Activated T-helper 17 cell treated with anti-CD3 and anti-CD28 coated beads, Interleukin-2, amount 50 U/mL, for 72 hours (primary cell): ENCODE measurements at places on chromosomes 5 and 9. TPM values are rescaled to one million over a fixed set of nuclear protein-coding genes. Genes with fewer than 3 reads are reported as not detected.

- ATAC-seq = no peak
These were observed 45.7 kb downstream of the FXN start for GRCh38 chr9:69081261-69081660.

DNA sequence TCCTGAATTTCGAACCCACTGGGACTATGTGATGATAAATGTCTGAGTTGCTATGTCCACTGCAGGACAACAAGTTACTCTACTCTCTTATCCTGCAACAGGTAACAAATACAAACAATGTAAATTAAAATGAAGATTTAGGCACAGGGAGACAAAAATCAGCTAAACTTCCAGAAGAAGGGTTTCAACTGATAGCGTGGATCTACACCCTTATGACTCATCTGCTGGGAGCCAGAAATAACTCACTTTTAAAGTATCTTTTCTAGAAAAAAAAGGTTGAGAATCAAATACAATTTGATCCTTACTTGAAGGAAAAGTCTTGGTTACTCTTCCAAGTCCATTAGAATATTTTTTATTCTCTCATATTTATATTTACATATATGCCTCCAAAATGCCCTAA lies 21.4 kb downstream of the PJA2 start:
- ATAC-seq = no peak

DNA sequence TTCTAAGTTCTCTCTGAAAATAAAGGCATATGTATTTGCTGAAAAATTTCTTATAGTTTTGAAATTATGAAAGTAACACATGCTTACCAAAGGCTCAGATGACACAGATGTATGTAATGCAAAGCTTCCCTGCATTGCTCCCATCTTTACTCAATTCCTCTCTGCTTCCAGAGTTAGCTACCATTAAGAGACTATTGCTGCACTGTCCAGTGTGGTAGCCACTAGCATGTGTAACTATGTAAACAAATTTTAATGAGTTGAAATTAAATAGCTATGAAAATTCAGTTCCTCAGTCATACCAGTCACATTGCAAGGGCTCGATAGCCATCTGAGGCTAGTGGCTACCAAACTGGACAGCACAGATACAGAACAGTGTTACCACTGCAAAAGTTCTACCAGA lies 17.9 kb downstream of the FRMD3 start:
- ATAC-seq = no peak

- ATAC-seq = no peak
These were observed 204.2 kb upstream of the CD180 start for GRCh38 chr5:67400752-67401151.

DNA sequence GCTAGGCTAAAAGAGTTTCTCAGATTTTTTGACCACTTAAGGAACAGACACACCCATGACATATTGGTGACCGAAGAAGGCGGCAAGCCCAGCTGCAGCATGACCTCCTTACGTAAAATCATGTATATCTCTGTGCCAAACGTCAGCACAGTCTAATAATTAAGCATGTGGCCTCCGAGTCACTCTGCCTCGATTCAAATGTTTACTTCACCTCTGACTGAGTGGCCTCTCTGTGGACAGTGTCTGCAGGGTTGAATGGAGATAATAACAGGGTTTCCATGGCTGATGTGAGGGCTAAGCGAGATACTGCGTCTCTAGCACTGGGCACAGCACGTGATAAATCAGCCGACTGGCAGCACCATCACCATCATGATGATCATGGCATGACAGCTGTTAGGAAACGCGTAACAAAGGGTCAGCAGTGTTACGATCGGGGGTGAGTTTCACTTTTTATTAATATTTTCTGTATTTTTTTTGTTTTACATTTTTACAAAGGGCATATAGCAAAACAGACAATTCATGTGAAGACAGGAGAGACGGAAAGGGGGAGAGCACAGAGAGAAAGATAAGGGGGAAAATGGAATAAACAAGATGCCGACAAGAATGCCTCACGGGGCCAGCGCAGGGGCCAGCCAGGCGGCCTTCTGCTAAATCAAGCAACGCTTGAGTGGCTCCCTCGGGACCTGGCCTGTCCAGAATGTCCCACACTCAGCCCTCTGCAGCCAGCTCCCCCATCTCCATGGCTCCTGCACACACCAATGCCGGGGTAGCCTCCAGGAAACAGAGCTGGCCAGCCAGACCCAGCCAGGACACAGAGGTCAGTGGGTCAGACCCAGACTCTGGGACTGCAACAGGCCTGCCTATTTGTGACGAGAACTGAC lies 60.3 kb downstream of the ADAMTS2 start:
- ATAC-seq = no peak

- no peak for ATAC-seq
These were observed 47.2 kb downstream of the SMIM23 start for GRCh38 chr5:171832775-171833174.

DNA sequence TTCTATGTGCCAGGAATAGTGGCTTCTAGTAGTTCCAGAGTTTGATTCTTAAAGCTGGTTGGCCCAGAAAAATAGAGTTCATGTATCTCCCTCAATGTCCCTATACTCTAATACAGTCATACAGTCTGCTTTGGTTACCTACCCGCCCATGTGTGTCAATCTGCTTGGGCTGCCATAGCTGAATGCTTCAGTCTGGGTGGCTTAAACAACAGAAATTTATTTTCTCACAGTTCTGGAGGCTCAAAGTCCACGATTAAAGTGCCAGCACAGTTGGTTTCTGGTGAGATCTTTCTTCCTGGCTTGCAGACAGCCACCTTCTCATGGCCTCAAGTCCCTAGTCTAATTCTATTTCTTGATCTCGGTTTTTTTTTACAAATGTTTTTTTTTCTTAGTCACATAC lies 1739.0 kb downstream of the MAT2B start:
- no peak for ATAC-seq

DNA sequence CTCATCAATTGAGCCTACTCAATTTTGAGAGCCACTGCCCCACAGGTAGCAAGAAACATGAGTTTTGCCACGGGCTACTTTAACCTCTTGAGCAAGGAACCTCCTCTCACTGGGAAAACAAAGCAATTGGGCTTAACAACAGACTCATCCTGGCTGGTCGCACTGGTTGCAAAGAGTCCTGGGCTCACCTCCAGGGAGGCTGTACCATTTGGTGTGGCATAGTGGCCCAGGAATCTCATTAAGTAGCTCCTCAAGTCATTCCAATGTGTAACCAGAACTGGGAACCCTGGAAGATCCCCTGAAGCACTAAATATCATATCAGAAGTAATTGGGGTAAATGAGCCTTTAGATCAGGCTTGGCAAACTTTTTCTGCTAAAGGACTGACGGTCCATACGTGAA lies 78.5 kb downstream of the MYO10 start:
- no peak for ATAC-seq

TMEFF1 gene
- 0.37 TPM for total RNA-seq

N4BP3 gene
- total RNA-seq = 8.1 TPM
